Occipital lobe (tissue), 3 donors: ENCODE measurements at places on chromosomes 1 and 21. TPM values are rescaled to one million over a fixed set of nuclear protein-coding genes. Genes with fewer than 3 reads are reported as not detected.

GRCh38 chr1:4033129-4033676 is 133.1 kb upstream of the C1orf174 start:
- no peak for DNase-seq

DNA sequence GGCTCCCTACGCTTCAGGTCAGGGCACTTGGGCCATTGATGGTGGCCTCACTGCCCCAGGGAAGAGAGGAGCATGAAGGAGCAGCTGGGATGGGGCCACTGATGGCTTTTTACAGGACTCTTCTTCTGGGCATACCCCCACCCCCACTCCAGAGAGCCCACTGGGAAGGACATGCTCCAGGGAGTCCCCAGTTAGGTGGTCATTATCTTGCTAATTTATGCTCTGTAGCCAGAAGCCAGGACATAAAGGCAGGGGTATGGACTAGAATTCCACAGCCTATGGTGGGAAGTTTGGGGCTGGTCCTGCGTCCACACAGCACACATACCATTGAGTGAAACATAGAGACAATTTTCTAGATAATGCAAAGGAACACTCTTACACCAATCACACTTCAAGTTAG is 8.8 kb upstream of the GRIK3 start:
- no peak for DNase-seq

Gene KDF1
- not detected for total RNA-seq

DNA sequence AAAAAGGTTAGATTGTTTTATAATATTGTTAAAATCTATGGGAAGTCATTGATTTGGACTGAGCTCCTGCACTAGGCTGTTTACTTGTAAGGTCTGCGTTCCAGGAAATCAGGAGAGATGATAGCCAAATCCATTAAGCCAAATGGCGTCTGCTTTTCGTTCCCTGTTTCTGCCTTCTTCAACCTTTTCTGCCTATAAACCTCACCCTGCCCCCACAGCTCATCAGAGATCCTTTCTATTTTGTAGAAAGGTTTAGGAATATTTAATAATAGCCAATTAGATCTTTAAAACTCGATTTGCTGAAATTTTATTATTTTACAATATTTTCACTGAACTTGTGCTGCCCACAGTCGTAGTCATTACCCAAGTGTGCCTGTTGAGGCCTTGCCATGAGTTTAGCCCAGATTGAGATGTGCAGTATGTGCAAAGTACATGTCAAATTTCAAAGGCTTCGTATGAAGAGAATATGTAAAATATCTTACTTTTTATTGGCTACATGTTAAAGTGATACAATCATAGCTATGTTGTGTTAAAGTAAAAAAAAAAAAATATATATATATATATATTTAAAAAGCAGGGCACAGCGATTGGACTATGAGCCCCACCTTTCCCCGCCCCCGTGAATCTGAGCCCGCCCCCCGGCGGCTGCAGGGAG is 444 bp upstream of the IARS2 start:
- no peak for DNase-seq

GRCh38 chr1:52444463-52444862 is 40.1 kb downstream of the PRPF38A start:
- DNase-seq: no peak
